ENCODE measurements at places on chromosomes 1 and 21.
A peak's percentile ranks its signal among the peaks of the same experiment; 100 is the strongest.

- no peak for DNase-seq
These were observed 18.1 kb upstream of the FCRLA start for GRCh38 chr1:161688946-161689345.

- no peak for DNase-seq
These were observed 14.4 kb downstream of the CYP4B1 start for GRCh38 chr1:46812996-46813857.

GRCh38 chr1:212238552-212238951 is 46.7 kb upstream of the PPP2R5A start:
- DNase-seq: no peak

DNA sequence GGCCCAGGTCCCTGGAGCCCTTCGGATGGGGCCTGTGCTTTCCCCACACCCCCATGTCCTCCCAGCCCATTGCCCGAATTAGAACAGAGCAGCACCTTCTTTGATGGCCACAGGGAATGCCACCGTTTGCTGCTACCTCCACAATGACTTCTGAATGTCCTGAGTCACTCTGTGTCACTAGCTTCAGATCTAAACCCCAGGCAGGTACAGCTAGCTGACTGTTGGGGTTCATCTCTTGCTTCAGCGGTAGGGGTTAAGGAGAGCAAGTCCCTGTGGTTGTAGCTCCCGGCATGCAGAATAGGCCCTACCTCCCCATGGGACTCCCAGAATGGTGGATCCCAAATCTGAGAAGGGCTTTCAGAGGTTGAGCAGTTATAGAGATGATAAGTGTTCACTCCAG is 291.1 kb upstream of the POU3F1 start:
- DNase-seq: no peak

DNA sequence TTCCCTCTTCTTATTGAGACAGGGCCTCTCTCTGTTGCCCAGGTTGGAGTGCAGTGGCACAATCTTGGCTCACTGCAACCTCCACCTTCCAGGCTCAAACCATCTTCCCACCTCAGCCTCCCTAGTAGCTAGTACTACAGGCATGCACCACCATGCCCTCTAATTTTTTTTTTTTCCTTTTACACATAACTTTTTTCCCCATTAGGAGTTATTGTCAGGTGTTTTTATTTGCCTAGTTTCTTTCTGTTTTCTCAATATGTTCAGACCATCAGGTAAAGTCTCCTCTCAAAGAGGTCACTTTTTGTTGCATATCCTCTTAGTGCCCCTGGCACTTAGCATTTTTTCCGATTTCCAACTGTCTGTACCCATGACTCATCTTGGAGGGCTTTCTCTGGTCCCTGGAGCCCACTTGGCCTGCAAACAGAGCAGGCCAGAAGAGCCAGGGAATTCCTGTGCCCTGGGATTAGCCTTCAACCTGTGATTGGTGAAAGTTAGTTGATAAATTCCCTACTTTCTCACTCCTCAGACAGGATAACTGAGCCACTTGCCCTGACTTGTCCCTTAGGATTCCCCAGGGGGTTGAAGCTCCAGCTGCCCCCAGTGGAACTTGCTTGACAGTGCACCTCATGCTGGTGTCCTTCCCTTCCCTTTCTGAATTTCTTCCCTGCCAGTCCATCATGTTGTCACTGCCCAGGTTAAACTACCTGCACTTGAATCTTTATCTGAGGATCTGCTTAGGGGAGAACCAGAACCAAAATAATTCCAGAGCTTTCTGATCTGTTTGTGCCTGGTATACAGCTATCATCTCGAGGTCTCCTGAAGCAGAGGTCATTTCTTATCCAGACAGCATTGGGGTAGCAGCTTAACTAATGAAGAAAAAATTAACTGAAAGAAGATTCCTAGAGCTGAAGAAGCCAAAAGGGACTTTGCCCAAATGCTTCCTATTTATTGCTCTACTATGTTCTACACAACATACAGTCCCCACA is 2.4 kb downstream of the NTPCR start:
- DNase-seq: no peak

DNA sequence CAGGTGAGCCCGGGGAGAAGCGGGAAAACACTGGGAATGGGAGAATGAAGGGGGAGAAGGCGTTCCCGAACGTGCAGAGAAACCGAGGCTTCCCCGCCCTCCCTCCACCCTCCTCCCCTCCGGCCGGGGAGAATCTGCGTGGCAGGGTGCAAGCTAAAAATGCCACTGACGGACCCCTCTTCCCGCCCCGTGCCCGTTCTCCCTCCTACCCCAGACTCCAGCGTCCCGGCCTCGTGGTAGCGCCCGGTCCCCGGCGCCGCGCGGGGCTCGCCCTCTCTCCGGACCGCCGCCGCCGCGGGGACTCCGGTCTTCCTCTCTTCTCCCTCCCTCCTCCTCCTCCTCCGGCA is 81.6 kb upstream of the AK4 start:
- DNase-seq: no peak

DNA sequence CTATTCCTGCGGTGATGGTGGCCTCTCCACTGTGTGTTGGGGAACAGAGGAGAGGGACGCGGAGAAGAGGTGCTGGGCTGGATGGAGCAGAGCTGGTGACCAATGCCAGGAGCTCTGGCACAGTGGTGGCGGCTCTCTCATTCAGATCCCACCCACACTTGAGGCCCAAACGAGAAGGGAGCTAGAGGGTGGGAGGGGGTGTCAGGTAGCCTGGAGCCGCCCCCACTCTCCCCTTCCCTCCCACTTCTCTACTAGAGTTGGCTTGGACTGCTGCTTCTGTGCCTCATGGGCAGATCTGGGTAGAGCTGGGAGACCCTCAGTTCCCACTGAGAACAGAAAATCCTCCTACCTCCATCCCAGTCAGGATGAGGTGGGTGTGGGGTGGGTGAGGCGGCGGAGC is 3.5 kb downstream of the TTC39A start:
- no peak for DNase-seq

- no peak for DNase-seq
These were observed 639 bp upstream of the SPATA1 start for GRCh38 chr1:84505493-84506001.

GRCh38 chr1:32240140-32240951 is 6.7 kb upstream of the FAM167B start:
- DNase-seq: peak; percentile 68

DNA sequence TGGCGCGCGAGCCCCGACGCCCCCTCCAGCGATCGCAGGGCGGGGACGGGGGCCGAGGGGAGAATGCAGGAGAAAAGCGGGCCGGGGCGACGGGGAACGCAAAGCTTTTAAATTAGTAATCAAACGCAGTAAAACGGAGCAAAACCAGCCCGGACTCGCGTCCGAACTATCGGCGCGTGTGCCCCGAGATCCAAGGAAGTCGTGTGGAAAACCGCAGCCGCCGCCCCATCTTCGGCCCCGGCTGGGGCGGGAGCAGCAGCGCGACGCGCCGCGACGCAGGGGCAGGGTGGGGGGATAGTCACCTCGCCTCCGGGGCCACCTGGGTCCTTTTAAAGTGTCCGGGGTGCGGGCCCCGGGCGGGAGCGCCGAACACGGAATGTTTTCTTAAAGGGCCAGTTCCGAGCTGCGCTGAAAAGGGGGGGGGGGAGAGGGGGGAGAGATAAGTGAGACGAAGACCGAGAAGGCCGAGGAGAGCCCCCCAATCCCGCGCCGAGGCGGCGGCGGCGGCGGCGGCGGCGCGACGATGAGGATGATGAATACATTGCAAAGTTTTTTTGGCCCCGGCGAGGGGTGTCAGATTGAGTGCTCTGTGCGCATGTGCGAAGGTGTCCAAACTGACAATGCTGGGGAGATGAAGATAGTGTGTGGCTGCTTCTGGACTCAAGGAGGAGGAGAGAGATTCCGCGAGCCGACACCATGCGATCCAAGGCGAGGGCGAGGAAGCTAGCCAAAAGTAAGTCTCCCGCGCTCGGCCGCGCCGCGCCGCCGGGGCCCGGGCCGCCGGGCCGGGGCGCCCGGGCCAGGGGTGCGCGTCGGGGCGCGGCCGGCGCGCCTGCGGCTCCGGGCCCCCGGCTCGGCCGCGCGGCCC is at the start of gene PRDM16:
PRDM16 (plus strand) TSS at position 640 of the 868 bp plus-strand sequence; CDS start at position 697, 57 bp downstream.
- DNase-seq: no peak

DNA sequence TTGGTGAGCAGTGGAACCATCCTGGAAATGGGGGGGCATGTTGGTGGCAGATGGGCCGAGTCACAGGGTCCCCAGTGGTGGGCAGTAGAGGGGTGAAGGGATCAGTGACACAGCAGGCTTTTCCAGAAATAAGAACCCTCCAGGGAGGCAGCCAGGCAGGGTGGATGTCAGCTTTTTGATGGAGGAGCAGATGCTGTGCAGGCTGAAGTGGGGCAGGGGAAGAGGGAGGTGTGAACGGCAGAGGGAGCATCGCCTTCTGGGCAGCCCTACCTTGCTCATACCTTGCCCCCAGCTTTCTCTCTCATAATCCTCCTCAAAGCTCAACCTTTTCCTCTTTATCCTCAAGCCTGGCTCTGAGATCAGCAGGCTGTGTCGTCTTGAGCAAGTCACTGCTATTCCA is 131.8 kb upstream of the IPO9 start:
- DNase-seq: no peak

DNA sequence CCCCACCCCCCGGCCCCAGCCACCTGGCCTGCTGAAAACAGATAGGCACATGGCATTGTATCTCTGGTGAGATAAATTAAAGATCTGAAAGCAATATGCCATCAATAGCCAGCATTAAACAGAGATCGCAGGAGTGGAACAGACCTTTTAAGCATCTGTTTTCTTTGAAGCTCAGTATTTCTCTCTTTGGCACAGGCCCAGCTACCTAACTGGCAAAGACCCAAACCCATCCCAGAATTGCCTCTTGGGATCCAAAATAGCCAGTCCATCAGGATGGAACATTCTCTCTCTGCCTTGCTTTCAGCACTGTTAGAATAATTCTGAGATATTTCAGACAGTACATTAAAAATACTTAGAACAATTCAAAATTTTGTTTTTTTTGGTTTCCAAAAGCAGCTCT is 46.0 kb downstream of the KCNJ6 start:
- no peak for DNase-seq

DNA sequence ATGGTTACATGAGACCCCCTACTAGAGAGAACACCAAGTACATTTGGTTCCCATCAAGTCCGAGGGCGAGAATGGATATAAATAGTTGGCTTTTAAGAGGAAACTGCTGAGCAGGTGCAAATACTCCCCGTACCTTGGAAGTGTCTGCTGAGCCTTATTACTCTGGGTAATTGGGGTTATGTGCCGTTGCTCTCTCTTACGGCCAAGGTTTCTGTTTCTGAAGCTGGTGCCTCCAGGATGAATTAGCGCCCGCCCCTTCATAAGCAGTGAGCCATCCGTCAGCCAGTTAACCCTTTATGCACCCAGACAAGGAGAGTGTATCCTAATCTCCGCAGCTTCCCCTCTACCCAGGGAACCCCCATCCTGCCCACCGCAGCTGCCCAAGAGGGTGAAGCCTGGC is 90.4 kb upstream of the AJAP1 start:
- no peak for DNase-seq

DNA sequence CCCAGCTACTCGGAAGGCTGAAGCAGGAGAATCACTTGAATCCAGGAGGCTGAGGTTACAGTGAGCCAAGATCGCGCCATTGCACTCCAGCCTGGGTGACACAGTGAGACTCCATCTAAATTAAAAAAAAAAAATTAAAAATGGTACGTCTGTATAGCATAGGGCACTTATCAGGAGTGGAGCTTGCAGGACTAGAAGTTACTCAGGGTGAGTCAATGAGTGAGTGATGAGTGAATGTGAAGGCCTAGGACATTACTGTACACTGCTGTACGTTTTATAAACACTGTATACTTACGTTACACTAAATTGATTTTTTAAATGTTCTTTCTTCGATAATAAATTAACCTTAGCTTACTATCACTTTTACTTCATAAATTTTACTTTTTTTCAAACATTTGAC is 183.6 kb downstream of the NR5A2 start:
- no peak for DNase-seq

GRCh38 chr21:43740497-43741156 is 21.7 kb downstream of the PDXK start:
- no peak for DNase-seq

GRCh38 chr1:231896806-231897205 is 270.2 kb downstream of the DISC1 start:
- no peak for DNase-seq

GRCh38 chr1:109791495-109792043 is 27.8 kb upstream of the EPS8L3 start:
- no peak for DNase-seq

DNA sequence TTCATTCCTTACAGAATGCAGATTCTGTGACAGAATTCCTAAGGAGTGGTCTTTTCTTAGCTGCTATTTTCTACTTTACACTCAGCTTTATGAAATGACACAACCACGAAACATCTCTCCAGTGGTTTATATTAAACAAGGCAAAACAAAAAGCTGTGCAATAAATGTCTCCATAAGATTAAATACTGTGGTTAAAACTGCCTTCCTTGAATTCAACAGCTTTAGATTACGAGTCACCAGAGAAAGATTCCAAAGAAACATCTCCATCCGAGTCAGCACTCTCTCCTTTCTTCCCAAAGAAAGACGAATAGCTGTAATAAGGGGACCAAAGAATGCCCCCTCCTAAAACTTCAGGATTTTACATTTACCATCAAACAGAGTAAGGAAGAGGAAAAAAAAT is 4.6 kb upstream of the C1orf87 start:
- DNase-seq: no peak

- no peak for DNase-seq
These were observed 86.8 kb upstream of the PUM1 start for GRCh38 chr1:31152181-31152795.

- DNase-seq: no peak
These were observed 101.4 kb downstream of the PLPPR5 start for GRCh38 chr1:98903261-98903660.

DNA sequence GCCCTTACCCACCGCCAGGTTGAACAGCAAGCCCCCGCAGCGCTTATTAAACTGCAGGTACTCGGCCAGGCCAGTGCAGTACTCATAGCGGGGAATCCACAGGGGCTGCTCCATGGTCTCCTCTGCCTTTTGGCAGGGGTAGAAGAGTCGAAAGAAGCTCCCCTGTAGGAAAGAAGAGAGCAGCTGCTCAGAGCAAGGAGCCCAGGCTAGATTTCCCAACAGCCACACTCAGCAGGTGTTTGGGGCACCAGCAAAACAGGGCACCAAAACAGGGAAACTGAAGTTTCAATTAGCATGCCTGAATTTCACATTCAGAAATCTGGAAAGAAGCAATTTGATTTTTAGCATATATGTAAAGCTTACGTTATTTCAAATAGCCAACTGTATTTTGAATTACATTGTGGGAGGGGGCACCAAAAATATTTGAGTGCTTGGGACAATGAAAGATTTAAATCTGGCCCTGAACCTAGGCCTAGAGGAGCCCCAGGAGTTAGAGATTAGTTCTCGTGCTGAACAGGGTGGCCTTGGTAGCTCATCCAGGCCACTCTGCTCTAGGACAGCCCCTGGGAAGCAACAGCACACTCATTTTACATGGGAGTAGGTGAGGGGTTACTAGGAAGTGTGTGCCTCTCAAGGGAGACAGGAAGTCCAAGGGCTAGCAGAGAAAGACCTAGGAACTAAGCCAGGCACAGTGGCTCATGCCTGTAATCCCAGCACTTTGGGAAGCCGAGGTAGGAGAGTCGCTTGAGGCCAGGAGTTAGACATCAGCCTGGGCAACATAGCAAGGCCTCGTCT is 8.2 kb downstream of the PAFAH2 start:
- DNase-seq: no peak
